ENCODE measurements at places on chromosomes 7 and 10.

DNA sequence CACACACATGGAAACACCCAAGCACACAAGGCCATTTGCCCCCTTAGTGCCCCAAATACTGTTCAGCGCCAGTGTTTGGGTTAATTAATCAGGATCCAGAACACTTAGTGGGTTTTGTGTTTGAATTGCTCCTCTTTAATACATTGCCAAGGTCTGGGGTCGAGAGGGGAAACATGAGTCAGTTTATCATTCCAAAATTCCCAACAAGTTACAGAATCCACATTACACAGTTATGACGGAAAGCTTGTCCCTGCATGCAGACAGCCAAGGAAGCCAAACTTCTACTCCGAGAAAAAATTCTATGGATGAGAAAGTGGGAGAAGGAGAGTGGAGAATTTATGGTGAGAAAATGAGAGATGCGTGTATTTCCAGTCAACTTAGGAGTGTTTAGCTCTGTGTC, 189.0 kb downstream of the NPSR1 start:
- DNase-seq: no peak

- DNase-seq: peak; percentile 24
Measured at GRCh38 chr7:116097365-116098009, 66.9 kb upstream of the TFEC start.

DNA sequence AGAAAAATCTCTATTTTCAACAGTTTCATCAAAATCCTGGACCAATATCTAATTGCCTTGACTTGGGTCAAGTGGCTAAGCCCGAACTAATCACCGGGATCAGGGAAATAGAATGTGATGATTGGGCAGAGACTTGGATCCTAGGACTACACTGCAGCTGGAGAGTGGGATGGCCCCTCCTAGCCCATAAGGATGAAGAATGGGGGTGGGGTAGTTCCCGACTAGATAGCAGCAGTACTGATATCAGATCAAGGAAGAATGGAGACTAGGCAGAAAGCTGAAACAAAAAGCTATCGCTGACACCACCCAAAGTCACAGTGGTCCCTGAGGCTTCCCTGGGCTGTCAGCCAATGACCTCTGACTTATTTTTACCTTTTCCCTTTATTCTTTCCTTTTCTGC, 160.4 kb upstream of the PHYHIPL start:
- DNase-seq: no peak

- DNase-seq: no peak
Measured at GRCh38 chr7:105829681-105830322, 46.6 kb downstream of the ATXN7L1 start.

- no peak for DNase-seq
Measured at GRCh38 chr7:134394056-134394455, 64.8 kb downstream of the AKR1B1 start.

- no peak for DNase-seq
Measured at GRCh38 chr7:118580743-118581382, 356.4 kb downstream of the ANKRD7 start.

DNA sequence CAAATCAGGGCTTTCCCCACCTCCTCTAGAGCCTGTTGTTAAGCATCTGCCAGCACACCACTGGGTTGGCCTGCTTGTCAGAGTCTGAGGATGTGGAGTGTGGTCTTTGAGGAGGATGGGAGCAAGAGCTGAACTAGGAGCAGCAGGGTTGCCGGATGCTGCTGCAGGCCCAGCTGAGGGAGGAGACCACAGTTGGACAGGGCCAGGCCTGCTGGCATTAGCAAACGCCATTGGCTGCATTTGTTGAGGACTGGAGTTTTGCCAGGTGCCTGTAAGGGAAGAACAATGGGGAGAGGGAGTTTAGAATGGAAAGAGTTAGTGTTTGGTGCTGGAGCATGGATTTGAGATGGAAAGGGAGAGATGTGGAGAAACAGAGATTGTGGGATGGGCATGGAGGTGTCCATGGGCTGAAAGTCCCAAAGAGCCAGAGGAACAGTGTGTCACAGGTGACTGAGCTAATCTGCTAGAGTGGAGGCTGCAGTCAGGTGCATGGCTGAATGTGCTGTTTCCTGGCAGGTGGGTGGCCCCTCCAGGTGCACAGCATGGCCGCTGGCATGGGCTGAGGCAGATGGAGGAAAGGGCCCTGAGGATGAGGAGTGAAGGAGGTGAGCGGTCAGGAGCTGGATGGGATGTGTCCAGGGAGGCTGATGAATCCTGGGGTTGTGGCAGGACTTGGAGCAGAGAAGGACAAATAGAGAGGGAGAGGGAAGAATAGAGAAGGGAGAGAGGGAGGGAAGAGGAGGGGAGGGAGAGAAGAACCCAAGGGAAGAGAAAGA, 40.7 kb downstream of the LEP start:
- DNase-seq: no peak

GRCh38 chr10:128687408-128687807, 561.2 kb upstream of the MKI67 start:
- no peak for DNase-seq

GRCh38 chr10:103605359-103606096, 112.0 kb downstream of the NEURL1 start:
- DNase-seq: peak; percentile 8

GRCh38 chr10:50635286-50635685, 11.5 kb upstream of the SGMS1 start:
- DNase-seq: no peak

- no peak for DNase-seq
Measured at GRCh38 chr7:4277936-4278335, 404.2 kb upstream of the FOXK1 start.

GRCh38 chr7:36613031-36613614, 111.2 kb downstream of the AOAH start:
- no peak for DNase-seq

DNA sequence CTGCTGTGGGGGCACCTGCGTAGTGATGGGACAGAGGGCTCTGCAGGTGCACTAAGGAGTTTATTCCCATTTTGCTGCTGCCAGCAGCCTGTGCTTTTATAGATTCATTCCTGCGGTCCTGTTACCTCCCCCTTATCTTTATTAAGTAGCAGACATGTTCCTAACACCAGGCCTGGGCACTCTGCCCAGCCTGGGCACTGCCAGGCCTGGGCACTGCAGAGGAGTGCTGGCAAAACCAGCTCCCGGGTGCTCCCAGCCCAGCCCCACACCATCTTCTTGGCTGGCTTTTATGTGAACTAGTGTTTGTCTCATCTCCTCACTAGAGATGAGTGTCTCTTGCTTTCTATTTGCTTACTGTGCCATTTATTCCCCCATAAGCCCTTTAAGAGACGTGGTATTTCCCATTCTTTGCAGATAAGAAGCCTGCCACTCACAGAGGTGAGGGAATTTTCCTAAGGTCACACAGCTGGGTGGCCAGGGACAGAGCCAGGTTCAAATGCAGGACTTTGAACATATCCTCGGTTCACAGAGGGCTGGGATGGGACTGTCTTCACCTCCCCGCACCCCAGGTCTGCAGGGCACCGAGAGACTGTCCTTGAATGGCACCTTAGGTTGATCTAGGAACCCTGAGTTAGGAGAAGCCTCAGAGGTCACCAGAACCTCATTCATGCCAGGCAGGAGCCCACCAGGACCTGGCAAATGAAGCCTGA, 14.6 kb upstream of the DRGX start:
- DNase-seq: no peak
